DND-41 (cell line): ENCODE measurements at places on chromosomes 6 and 20.

GRCh38 chr20:5197270-5197827, 70.5 kb downstream of the CDS2 start:
- no peak for DNase-seq

DNA sequence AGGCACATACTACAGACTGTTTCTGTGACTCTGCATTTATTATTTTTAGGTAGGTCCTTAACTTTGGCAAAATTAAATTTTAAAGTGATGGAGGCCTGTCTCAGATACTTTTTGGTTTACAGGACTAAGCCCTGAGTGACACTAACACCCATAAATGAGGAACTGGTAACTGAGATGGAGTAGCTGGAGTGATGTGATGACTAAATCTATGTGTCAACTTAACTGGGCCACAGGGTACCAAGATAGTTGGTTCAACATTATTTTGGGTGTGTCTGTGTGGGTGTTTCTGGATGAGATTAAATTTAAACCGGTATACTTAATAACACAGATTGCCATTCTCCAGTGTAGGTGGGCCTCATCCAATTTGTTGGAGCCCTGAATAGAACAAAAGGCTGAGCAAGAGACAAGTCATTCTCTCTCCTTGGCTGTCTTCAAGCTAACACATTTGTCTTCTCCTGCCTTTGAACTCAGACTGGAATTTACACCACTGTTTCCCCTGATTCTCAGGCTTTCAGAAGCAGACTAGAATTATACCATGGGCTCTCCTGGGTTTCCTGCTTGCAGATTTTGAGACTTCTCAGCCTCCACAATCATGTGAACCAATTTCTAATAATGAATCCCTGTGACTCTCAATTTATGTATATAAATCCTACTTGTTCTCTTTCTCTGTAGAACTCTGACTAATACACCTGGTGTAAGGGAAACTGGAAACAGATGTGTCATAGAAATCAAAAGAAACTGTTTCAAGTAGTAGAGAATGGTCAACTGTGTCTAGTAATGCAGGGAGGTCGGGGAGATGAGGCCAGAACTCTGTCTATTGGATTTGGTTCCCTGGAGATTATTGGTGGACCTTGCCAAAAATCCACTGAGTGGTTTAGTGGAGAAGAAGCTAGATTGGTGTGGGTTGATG, 579.2 kb downstream of the EPM2A start:
- no peak for DNase-seq

GRCh38 chr6:6688951-6689350, 100.4 kb downstream of the LY86 start:
- DNase-seq, result no peak

- DNase-seq, result no peak
Observed at GRCh38 chr6:9537381-9537780, 877.5 kb downstream of the TFAP2A start.

GRCh38 chr6:6747371-6747770, 158.9 kb downstream of the LY86 start:
- no peak for DNase-seq
